ENCODE measurements at places on chromosomes 6 and 20.

DNA sequence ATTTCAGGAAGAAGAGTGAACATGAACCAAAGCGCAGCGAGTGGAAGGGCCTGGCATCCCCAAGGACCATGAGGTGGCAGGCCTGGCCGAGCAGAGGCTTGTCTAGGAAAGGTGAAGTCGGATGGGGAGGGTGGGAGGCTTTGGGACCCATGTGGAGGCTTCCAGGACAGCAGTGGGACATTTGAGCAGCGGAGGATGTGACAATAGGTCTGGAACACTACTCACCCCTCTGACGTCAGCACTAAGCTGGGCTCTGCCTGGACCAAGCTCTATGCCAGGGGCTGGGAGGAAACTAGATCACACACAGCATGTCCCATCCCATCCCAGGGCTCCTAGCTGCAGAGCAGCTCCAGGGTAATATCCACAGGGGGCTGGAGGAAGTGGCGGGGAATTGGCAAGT is 175.3 kb upstream of the RIN2 start:
- DNase-seq, result no peak

DNA sequence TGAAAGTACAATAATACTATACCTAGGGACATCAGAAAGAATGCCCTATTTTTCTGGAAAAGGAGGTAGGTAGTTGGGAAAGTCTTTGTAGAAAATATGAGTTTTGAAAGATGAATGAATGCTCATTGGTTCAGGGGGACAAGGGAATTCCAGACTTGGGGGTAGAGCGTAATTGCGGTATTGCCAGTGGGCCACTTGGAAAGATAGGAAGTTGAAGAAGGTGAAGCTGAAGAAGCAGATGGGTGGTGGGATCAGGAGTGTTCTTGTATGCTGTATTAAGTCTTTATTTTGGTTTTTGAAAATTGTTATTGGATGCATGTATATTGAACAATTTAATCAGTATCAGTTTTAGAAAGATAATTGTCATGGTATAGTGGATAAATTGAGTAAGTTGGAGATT is 57.9 kb upstream of the SMIM8 start:
- no peak for DNase-seq

GRCh38 chr6:46581459-46582177 is 71.0 kb downstream of the CYP39A1 start:
- no peak for DNase-seq

GRCh38 chr6:357261-357790 is 34.2 kb upstream of the IRF4 start:
- DNase-seq, result no peak

- DNase-seq, result no peak
These were observed 16.8 kb upstream of the DCBLD1 start for GRCh38 chr6:117465691-117466090.

- no peak for DNase-seq
These were observed 6.1 kb downstream of the SOBP start for GRCh38 chr6:107495971-107496370.

GRCh38 chr6:83613378-83613777 is 95.5 kb downstream of the SNAP91 start:
- DNase-seq, result no peak

GRCh38 chr20:24810676-24811407 is 138.2 kb upstream of the CST7 start:
- no peak for DNase-seq

- no peak for DNase-seq
These were observed 3.6 kb downstream of the MYCT1 start for GRCh38 chr6:152701081-152701862.

- no peak for DNase-seq
These were observed 32.8 kb upstream of the PMEPA1 start for GRCh38 chr20:57742507-57743181.

DNA sequence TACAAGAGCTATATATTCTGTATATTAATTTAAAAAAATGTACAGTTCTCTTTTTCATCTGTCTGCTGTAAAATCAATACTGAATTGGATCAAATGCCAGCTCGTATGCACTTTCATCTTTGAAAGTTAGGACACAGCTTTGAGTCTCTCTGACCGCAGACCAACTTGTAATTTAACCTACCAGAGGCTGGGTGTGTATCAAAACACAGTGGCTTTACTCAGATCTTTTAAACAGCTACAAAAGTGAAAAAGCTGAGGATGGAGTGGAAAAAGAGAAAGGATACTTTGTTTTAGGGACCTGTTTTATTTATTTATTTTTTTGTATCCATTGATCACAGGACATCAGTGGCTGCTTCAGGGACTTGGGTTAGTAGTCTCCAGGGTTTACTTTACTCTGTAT is 44.1 kb downstream of the KIAA0408 start:
- no peak for DNase-seq

DNA sequence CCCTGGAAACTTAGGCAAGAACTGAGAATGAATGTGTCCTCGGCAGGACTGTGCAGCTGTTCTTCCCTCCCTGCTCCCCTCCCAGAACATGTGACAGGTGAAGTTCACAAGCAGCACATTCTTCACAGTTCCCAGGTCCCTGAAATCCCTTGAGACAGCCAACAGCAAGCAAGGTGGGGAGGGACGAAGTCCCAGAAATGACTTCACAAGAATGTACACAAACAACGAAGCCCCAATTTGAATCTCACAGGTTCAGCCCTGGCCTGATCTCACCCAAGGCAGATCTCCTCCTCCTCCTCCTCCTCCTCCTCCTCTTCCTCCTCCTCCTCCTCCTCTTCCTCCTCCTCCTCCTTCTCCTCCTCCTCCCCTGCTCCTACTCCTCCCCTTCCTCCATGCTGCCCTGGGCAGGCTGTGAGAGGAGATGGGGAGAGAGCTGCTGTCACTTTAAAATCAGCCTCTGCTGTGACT is 32.4 kb downstream of the WRNIP1 start:
- no peak for DNase-seq
